ENCODE measurements at places on chromosomes 6 and 20.

DNA sequence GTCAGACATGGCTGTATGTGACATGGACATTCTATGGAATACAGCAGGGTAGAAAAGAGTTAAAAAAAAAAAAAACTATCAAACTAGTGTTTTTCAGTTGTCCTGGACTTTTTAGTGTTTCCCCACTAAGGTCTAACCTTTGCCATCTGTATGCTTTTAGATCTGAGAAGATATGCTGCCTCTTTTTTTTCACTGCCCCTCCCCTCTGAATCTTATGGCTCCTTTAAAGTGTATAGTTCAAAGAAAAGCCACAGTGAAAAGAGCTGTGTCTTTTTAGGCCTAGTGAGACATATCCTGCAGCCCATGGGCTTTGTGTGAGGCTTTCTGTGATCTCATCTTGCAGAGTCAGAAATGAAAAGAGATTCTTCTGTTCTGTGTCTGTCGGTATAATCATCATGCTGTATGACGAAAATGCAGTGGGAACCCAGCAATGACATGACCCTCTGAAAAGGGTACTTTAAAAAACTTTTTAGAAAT lies 29.3 kb downstream of the ADGRG6 start:
- no peak for DNase-seq

DNA sequence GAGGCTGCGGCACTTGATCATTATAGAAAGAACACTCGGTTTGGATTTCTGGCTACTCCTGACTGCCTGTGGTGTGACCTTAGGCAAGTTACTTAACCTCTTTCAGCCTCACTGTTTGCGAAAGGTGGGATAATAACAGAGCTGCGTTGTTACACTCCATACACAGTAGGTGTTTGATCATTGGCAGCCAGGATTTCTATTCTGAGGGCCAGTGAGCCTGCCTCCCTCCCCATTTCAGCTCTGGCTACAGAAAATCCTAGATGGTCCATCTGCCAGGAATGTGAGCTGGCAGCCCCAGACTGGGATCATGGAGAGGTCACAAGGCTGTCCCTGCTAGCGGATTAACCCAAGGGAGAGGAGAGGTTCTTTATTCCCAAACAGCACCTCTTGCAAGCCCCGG lies 2.7 kb downstream of the KCNB1 start:
- no peak for DNase-seq

DNA sequence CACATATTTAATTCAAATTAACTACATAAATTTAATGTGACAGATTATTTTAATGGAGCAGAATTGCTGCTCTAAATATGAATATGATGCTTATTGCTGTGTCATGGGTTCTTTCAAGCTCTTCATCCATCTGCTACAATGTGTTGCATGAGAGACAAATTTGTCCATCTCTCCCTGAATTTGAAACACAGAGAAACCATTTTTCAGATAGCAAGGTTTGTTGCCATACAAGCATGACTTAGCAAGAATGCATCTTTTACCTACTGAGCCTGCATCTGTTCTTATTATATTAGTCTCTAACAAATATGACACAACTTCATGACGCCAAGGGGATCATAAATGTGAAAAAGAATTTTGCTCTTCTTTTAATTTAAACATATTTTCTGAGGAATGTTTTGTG lies 8.0 kb upstream of the UTRN start:
- DNase-seq: no peak

- DNase-seq: no peak
Observed at GRCh38 chr6:110664933-110665332, 150.3 kb downstream of the CDK19 start.

- DNase-seq: no peak
Observed at GRCh38 chr20:400454-401275, 7.4 kb upstream of the RBCK1 start.

DNA sequence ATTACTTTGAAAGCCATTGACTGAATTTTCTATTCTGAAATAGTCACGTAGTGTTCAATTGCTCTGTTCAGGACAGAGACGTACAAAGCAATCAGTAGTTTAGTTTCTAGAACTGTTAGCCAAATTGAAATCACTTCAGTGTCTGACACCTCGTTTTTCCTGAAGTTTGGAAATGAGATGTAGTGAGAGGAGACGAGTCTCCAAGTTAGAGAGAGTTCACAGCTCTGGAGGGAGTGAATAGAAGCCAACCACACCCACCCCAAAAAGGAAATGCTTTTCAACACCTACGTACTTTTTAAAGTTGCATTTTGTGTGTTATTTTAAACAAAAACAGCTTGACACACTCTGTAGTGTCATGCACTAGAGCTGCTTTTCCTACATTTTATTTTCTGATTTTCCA lies 296.0 kb downstream of the ADGRG6 start:
- DNase-seq: no peak

GRCh38 chr6:88115307-88115706 lies 50.8 kb downstream of the CNR1 start:
- no peak for DNase-seq

GRCh38 chr6:10140824-10141223 lies 274.1 kb downstream of the TFAP2A start:
- no peak for DNase-seq

DNA sequence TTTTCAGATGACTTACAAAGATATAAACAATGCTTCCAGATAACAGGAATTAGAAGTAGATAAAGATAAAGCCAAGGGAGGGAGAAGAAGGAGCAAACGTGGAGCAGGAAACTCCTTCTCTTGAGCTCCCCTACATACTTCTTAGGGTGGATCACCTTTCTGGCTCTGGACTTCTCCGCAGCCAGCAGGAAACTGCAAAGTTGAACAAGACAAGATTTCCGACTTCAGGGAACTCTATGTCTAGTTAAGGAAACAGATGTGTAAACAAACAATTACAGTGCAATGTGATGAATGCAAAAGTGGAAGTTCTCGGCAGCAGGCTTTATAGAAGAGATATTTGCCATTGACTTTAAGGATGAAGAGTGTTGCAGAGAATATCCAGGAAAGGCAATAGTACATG lies 134.0 kb upstream of the MARCKS start:
- DNase-seq: no peak

DNA sequence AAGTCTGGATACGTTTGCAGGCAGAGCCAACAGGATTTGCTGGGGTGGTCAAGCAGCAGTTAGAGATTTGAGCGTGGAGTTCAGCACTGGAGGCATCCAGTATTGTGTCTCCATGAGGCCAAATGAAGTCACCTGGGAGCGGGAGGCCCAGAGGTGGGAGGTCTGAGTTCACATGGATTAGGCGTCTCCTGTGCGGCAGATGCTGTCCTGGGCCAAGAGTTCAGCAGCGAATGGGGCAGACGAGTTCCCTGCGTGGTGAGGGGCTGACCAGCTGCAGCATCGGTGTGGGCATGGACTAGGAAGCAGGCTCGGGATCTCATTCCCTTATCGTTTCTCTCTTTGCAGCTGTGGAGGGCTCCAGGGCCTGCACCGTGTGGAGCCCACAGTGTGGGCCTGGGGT lies 66.2 kb downstream of the BCAS4 start:
- DNase-seq: no peak

GRCh38 chr6:31378062-31378720 lies 21.2 kb upstream of the HLA-B start:
- no peak for DNase-seq

DNA sequence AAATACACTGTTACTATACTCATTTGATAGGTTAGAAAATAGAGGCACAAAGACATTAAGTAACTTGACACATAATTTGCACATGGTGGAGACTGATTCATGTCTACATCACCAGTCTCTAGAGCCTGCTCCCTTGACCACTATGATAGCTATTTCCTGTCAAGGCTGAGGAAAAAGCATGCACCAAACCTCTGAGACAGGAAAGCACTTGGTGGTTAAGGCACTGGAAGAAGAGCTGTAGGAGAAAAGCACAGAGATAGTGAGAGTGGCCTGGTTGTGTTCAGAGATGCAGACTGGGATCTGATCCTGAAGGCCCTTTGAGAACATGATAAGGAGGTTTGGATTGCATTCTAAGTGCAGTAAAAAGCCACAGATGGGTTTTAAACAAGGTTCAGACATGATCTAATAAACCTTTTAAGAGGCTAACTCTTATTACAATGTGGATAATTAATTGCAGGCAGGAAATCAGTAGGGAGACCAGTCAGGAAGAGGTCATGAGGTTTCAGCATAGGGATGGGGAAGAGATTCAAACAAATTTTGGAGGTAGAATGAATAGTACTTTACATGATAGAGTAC lies 168.9 kb downstream of the PHF3 start:
- DNase-seq: no peak

- DNase-seq: no peak
Observed at GRCh38 chr6:81984599-81984998, 232.1 kb upstream of the TENT5A start.

DNA sequence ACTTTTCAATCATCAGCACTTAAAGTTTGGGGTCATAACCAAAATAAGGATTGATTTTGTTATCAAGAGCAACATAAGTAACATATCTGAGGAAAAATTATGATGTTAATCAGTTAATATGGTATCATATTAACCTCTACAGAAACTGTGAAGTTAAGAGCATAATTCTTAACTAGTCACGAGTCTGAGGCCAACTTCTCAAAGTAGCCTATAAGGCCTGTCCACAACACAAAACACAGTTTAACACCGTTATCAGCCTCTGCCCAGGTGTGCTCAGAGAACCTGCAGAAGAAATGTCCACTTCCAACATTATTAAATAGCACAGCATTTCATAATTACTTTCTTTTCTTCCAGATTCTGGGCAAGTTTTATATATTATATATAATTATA lies 1.1 kb downstream of the STX7 start:
- no peak for DNase-seq

- no peak for DNase-seq
Observed at GRCh38 chr6:31781244-31782125, 4.4 kb upstream of the VWA7 start.

DNA sequence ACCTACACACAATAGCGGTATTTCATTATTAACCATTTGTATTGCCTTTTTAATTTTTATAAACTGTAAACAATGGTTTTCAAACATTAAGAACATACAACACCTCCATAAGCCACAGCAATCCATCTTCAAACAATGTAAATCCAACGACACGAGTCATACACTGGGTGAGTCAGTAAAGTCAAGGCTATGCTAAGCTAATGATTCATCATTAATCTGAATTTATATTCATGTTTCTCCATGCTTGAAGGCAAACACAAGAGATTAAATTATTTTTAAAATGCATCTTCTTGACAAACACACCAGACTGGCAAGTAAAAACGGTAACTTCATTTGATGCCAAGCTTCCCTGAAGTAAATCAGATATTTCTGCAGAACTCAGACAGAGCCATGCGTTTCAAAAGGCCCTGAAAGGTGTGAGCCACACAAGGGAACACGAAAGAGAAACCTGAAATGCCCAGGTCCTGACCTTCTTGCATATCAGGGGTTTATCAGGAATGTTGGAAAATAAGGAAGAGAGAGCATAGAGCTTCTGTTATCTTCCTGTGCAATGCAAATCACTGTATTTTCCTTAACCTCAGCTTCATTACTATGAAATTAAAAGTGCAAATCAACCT lies 162.5 kb downstream of the ALDH8A1 start:
- no peak for DNase-seq

GRCh38 chr6:170069611-170070010 lies 221.3 kb downstream of the DLL1 start:
- DNase-seq: no peak

DNA sequence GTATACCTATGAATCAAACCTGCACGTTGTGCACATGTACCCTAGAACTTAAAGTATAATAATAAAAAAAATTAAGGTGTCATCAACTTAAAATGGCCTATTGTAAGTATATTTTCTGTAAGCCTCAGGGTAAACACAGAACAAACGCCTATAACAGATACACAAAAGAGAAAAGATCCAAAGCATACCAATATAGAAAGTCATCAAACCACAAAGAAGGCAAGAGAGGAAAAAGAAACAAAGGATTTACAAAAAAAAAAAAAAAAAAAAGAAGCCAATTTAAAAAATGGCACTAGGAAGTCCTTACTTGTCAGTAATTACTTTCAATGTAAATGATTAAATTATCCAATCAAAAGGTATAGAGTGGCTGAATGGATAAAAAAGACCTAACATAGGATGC lies 24.6 kb upstream of the ASF1A start:
- no peak for DNase-seq

- DNase-seq: no peak
Observed at GRCh38 chr6:83978324-83978734, 55.2 kb upstream of the MRAP2 start.

DNA sequence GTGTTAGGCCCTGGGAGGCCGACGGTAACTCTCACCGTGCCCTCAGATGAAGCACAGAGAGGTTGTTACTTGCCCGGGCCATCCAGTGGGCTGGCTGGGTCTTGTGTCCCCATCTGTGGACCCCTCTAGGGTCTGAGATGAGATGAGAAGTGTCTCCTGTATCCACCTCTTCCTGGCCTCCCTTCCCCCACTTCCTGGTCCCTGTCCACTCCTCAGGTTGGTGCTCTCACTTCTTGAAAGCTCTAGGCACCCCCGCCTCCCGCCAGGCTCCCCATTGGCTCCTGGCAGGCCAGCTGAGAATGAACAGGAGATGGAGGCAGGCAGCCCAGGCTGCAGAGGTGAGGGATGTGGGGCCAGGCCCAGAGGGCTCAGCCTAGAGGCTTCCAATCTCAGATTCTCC lies 1.5 kb downstream of the MMP24OS start:
- no peak for DNase-seq
